ENCODE measurements at places on chromosomes 1 and 21.
A peak's percentile ranks its signal among the peaks of the same experiment; 100 is the strongest.

GRCh38 chr1:230632273-230632873 lies 9.9 kb upstream of the COG2 start:
- no peak for DNase-seq

GRCh38 chr1:211652371-211652770 lies 23.1 kb downstream of the NEK2 start:
- no peak for DNase-seq

DNA sequence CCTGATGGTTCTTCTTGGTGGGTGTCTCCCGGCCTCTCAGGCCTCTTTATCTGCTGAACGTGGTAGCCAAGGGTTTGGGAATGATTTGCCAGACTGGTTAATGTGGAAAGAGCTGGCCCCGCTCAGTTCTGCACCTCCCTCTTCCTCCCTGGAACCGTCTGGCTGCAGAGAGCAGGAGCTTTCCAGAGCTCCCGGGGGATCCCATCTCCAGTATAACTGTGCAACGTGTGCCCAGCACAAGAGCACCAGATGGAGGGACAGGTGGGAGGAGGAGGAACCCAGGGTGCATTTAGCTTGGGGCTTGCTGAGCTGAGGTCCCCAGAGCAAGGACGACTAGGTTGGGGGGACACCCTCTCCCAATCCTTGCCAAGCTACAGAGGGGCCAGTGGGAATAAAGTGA lies 5.0 kb downstream of the TFF1 start:
- no peak for DNase-seq

GRCh38 chr1:14707531-14708445 lies 109.3 kb downstream of the KAZN start:
- DNase-seq: no peak

- DNase-seq: no peak
Observed at GRCh38 chr1:162168261-162168660, 98.8 kb downstream of the NOS1AP start.

- DNase-seq: no peak
Observed at GRCh38 chr1:152125834-152126443, 10.7 kb upstream of the TCHH start.

- peak; percentile 43 for DNase-seq
Observed at GRCh38 chr1:6489799-6490180, 1.7 kb downstream of the PLEKHG5 start.

- no peak for DNase-seq
Observed at GRCh38 chr1:168939110-168939946, 167.2 kb upstream of the ATP1B1 start.

GRCh38 chr1:232428786-232429530 lies 201.0 kb downstream of the SIPA1L2 start:
- no peak for DNase-seq

DNA sequence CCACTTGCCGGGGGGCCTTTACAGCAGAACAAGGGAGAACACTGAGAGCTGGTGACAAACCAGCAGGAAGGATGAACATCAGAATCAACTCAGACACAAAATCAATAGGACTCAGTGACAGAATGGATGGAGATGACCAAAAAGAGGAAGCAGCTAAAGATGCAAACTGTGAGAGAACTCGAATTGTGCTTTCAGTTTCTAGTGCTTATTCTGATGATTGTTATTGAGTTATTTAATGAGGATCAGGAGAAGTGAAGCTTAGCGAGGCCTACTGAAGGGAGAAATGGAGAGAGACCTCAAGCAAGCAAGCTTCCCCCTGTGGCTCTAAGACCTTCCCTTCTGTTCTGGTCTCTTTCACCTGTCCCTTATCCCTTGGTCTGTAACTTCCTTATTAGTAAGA lies 30.3 kb upstream of the TMEM125 start:
- no peak for DNase-seq

DNA sequence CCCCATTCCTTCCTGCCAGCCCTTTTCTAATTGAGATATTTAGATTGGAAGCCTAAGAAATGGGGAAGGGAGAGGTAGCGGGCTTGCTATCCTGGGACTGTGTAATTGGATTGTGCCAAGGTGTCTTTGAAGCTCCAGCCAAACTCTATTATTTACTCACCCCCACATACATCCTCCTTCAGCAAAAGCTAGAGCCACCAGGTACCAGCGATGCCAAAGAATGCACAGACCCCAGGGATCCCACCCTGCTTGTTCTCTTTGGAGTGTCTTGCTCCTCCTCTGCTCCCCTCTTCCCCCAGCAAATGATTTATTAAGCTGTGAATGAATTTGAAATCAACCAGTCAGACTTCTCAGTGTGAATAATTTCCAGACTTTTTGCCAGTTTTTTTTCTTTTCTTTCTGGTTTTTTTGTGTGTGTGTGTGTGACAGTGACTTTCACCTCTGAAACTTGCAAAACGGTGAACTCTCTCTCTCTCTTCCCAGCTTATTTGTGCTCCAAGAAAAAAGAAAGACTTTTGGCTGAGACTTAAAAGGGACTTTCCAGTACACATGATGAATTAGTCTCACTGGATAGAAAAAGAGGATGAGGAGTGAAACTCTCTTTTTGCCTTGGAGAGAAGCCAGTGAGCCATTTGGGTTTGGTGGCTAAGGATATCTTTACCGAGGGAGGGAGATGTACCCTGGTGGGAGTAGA lies 1.8 kb downstream of the VASH2 start:
- DNase-seq: no peak

GRCh38 chr21:23601549-23601948 lies 2005.7 kb downstream of the MRPL39 start:
- DNase-seq: no peak

- no peak for DNase-seq
Observed at GRCh38 chr21:20258542-20258941, 739.7 kb upstream of the NCAM2 start.

- no peak for DNase-seq
Observed at GRCh38 chr1:212728606-212729005, 29.0 kb upstream of the BATF3 start.

- DNase-seq: no peak
Observed at GRCh38 chr1:62438163-62438562, 1.3 kb downstream of the USP1 start.

GRCh38 chr21:44677881-44678280 lies 4.1 kb downstream of the KRTAP12-1 start:
- no peak for DNase-seq

GRCh38 chr1:187129132-187129531 lies 300.4 kb downstream of the PLA2G4A start:
- DNase-seq: no peak

DNA sequence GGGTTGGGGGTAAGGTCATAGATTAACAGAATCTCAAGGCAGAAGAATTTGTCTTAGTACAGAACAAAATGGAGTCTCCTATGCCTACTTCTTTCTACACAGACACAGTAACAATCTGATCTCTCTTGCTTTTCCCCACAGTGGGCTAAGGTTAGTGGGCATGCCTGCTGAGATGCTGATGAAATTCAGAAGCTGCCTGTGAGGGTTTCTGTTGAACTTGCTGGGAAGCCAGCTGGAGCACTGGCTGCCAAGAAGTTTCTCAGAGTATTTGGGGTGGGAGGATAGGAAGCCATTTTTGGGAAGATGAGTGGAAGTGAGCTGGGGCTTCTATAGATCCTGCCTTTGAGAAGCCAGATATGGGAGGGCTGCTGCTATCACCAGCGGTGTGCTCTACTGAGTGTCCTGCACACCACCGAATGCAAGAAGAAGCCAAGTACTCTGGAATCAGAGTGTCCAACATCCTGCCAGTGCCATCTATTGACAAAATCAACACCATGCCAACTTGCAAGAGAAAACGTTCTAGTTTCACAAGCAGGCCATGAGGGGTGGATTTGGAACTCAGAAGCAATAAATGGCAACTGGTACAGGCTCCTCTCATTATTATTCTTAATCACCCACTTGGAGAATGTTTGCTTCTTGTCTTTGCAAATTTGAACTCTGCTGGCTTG lies 102.7 kb downstream of the PTPRU start:
- DNase-seq: no peak

GRCh38 chr1:173300061-173301044 lies 93.2 kb upstream of the TNFSF4 start:
- no peak for DNase-seq

All from stimulated activated CD8-positive, alpha-beta memory T cell treated with anti-CD3 and anti-CD28 coated beads, Interleukin-4, amount 100 ng/mL, for 1 hour (primary cell).